Osteocyte (in vitro differentiated cells): ENCODE measurements at places on chromosomes 1 and 21.

GRCh38 chr1:94334764-94335163 is 83.4 kb upstream of the ABCD3 start:
- DNase-seq: no peak

GRCh38 chr1:22190731-22191130 is 47.8 kb upstream of the WNT4 start:
- no peak for DNase-seq

- DNase-seq: no peak
Measured at GRCh38 chr1:229271448-229272159, 693 bp downstream of the RAB4A start.

GRCh38 chr21:43778469-43779335 is 2.6 kb upstream of the CSTB start:
- DNase-seq: no peak

DNA sequence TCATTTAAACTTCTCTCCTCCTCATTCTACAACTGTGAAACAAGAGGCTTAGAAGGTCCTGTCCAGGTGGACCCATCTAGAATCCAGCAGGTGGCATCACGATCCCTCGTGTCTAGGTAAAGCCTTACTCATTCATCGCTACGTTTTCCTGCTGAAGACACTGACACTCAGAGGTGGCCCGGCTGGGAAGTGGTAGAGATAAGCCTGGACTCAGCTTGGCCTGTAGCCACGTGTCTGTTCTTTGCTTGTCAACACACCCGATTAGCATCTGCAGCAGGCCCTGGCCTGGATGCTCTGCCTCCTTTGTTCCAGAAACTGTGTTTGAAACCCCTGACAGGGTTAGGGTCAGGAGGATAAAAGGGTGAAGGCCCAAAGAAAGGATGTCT is 43.4 kb downstream of the PARP1 start:
- no peak for DNase-seq

DNA sequence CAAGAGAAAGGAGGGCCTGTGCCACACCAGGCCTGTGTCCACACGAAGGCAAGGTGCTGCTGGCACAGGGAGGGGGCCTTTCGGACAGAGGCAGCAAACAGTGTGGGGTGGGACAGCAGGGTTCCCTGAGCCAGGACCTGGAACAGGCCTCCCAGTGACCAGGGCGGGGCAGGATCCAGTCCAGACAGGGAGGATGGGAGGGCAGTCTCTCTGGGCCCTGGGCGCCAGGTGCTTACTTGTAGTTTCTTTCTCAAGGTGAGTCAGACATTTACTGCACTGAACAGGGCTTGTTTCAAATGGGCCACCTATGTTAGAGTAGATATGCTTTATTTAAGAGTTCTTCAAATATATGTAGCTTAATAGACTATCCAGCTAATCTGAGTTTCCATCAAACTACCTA is 52.8 kb upstream of the STUM start:
- DNase-seq: peak; percentile 54

GRCh38 chr1:204563307-204563706 is 47.1 kb downstream of the MDM4 start:
- DNase-seq: no peak

DNA sequence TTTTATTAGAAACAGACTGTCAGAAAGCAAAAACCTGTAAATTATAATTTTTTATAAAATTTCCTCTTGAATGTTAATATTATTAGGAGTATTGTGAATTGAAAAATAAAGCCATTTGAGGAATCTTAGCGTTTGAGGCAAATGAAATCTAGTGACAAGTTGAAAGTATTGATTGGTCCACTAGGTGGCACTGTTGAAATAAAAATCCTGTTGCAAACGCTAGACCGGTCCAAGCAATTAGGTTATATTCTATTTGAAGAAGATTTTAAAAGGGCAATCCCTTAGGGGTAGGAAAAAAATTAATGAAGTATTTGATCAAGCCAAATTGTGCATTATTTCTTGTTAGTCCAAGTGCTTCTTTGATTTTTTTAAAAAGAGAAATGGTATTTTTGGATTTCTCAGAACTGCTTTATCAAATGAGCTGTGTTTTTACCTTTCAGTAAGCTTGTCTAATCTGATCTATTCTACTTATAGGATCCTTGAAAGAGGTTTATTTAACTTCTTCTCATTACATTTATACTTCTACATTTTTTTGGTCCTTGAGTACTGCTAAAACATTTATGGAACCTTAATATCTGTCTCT is 57.7 kb downstream of the ATG4C start:
- DNase-seq: no peak

- no peak for DNase-seq
Measured at GRCh38 chr1:60573121-60573520, 499.6 kb upstream of the C1orf87 start.

DNA sequence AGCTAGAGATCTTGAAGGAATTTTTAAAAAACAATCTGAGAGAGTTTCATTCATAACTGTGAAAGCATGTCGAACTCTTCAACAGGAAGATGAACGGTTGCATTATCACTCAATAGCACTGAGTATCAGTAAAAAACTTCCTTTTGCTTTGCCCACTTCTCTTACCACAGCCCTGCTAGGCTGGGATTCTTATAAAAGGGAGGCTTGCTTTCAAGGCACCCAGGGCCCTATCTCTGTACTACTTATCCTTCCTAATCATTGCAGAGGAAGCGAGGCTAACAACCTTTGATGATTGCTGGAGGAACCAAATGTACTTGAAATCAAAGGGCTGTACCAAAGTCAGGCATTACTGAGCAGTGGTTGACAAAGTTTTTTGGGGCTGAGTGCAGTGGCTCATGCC is 71.2 kb downstream of the SNRPE start:
- no peak for DNase-seq

DNA sequence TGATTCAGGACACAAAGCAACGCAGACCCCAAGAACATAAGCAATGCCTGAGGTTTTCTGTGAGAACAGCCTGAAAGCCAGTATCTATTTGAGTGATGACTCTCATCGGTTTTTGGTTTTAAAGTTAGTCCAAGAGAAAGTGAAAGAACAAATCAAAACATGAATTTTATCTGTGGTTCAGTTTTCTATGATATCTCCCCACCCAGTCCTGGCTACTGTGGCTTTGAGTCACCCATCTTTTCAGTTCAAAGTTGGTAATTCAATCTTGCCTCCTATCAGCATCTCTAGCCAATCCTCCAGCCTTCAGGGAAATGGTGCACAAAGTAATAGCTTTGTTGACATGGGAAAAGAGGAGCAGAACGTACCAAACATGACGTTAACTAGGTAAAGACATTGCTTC is 40.5 kb upstream of the KRTAP19-8 start:
- no peak for DNase-seq
